ENCODE measurements at places on chromosomes 5 and 9. TPM values are rescaled to one million over a fixed set of nuclear protein-coding genes. Genes with fewer than 3 reads are reported as not detected.

Gene HAPLN1
- total RNA-seq: under 0.01 TPM

Gene SYK
- not detected for total RNA-seq

Gene LHFPL2
- 94.9 TPM for total RNA-seq

Gene SH3PXD2B
- total RNA-seq: 38.6 TPM

Gene NDFIP1
- total RNA-seq: 24.5 TPM

Gene IL7R
- total RNA-seq: not detected

Gene ST8SIA4
- 0.15 TPM for total RNA-seq

Gene SHOC1
- total RNA-seq: not detected

Gene TMEM252
- not detected for total RNA-seq

Gene TMEFF1
- total RNA-seq: 5.0 TPM

Gene PAPPA
- 62.5 TPM for total RNA-seq

Gene NTRK2
- 0.38 TPM for total RNA-seq

Gene CLINT1
- total RNA-seq: 84.5 TPM

Gene MYMK
- total RNA-seq: not detected

Gene ELAVL2
- total RNA-seq: under 0.01 TPM

Gene COL23A1
- total RNA-seq: 0.08 TPM

Gene KIF2A
- total RNA-seq: 33.2 TPM

Gene GAS1
- 0.15 TPM for total RNA-seq

Gene CCDC183
- total RNA-seq: 2.2 TPM

Gene ALDH1A1
- total RNA-seq: 28.2 TPM

Gene SPATA31C1
- total RNA-seq: not detected

Gene ARL14EPL
- total RNA-seq: not detected

Gene FAT2
- under 0.01 TPM for total RNA-seq

Gene ALDOB
- total RNA-seq: not detected

Gene SLC45A2
- total RNA-seq: not detected

Gene FRMPD1
- total RNA-seq: 0.12 TPM

Gene CDHR2
- not detected for total RNA-seq

Gene PPP3R2
- total RNA-seq: not detected

Gene ROPN1L
- total RNA-seq: not detected

Gene IL9
- not detected for total RNA-seq

Gene VCAN
- 735 TPM for total RNA-seq

Gene DNAJC21
- total RNA-seq: 80.7 TPM

Gene SSNA1
- total RNA-seq: 82.1 TPM

Gene SHC3
- total RNA-seq: 36.8 TPM

Gene IL13
- total RNA-seq: not detected
